Stimulated activated CD8-positive, alpha-beta memory T cell treated with anti-CD3 and anti-CD28 coated beads, Interleukin-7, amount 100 ng/mL, for 48 hours (primary cell): ENCODE measurements at places on chromosomes 6 and 20.
A peak's percentile ranks its signal among the peaks of the same experiment; 100 is the strongest.

DNA sequence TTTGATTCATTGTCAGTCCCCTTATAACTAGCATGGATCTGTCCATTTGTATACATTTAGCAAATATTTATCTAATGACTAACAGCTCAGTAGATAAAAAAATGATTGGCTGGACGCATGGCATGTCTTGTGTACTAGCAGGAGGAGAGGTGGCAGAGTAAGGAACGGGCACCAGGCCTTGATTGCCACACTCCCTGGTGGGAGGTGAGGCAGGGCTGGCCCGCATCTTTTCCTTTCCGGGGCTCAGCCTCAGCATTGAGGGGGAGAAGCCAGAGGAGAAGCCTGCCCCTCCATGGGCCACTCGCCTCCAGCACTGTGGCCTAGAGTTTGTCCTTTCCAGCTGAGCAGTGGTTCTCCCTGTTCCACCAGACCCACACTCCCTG lies 84.9 kb upstream of the TMEM181 start:
- DNase-seq: no peak

DNA sequence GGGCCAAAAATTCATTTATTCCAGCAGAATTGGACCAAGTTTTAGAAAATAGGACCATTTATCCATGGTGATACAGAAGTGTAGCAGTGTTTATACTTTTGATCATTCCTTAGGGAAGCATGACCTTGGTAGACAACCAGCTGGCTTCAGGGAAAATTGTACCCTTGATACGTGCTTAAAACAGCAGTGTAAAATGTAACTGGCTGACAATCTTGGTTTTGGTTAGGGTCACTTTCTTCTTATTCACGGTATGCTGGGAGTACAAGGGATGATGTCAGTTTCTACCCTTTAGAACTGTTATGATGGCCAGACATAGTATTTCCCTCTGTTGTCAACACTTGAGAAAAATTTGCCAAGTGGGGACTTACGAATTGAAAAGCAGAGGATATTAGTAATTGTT lies 157.1 kb downstream of the BCKDHB start:
- no peak for DNase-seq

DNA sequence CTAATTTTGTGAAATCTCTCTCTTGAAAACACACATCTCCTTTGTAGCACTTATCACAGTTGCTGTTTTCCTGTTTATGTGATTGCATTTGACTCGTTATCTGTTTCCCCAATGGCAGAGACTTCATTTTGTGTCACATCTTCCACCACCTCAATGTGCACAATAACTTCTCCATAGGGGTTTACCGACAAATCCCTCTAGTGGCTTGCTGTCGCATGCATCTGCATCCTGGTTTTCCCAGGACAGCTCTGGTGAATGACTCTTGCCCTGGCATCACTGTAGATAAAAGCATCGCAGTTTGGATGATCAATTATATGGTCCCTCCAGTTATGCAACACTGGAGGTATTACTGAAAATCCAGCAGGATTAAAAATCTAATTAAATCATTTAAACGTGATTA lies 206.5 kb upstream of the BTBD3 start:
- DNase-seq: no peak

DNA sequence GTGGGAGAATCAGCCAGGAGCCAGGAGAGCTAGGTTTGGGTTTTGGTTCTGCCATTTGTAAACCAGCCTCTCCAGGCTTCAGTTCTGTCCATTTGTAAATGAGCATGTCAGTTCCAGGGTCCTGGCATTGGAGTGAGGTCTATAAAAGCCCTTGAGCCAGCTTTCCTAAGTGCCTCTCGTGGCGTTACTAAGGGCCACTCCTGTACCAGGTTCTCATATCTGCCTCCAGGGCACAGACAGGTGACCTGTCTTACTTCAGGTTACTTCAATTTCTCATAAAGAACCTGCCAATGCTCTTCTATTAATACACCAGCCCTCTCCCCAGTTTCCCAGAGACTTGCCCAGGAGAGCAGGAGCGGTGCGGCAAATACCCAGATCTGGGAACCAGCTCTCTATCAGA lies 101.9 kb downstream of the VEGFA start:
- no peak for DNase-seq

- DNase-seq: no peak
These were observed 1.4 kb downstream of the GFOD1 start for GRCh38 chr6:13485923-13486562.

- DNase-seq: no peak
These were observed 3.9 kb downstream of the ZMYND8 start for GRCh38 chr20:47352332-47353238.

- DNase-seq: no peak
These were observed 14.8 kb upstream of the CST1 start for GRCh38 chr20:23765578-23765977.

DNA sequence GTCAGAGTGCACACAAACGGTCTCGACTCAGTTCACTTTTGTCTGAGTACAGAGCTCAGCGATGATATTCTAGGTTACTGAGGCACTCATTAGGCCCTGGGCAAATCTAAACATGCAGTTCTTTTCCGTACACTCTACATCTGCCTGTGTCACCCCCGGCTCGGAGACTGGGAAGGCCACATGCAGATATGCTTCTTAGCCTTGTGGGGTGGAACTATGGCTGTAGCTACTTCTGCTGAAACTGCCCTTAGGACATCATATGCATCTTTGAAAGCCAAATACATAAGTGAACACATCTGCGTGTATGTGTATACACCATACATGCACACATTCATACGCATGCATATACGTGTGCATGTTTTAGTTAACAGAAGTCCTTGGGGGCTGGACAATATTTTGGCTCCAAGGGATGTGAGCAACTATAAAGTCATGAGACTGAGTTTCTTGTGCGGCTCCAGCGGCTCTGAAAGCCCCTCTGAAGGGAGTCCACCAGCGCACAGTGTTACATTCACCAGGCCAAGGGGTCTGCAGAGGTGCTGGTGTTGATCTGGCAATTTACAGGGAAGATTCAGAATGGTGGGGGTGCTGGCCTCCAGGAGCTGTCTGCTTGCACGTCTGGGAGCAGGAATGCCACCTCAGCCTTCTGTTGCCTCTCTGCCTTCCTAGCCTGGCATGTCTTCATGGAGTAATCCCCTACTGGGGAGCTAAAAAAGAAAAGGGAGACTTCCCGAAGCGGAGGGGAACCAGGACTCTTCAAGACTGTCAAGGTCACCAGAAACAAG lies 31.6 kb downstream of the PSMG4 start:
- no peak for DNase-seq

- DNase-seq: no peak
These were observed 15.4 kb upstream of the IL22RA2 start for GRCh38 chr6:137188855-137189254.

- no peak for DNase-seq
These were observed 413.9 kb upstream of the JARID2 start for GRCh38 chr6:14831937-14832336.

- no peak for DNase-seq
These were observed 23.6 kb upstream of the HLA-E start for GRCh38 chr6:30465595-30466306.

GRCh38 chr20:62728781-62729300 lies 20.2 kb downstream of the NTSR1 start:
- no peak for DNase-seq

GRCh38 chr20:50085481-50086365 lies 27.2 kb downstream of the UBE2V1 start:
- no peak for DNase-seq

DNA sequence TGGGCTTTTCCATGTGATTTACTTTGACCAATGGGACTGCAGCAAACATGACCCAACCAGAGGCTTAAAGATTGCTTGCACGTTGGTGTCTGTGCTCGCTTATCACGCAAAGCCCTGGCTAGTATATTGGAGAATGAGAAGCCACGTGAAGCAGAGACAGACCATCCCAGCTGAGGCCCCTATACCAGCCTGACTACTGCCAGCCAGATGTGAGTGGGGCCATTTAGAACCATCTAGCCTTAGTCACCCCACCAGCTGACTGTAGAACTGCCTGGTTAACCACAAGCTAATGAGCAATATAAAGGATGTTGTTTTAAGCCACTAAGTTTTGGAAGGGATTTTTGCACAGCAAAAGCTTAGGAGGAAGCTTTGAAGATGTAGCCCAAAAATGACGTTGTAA lies 74.5 kb downstream of the MACROD2 start:
- no peak for DNase-seq

DNA sequence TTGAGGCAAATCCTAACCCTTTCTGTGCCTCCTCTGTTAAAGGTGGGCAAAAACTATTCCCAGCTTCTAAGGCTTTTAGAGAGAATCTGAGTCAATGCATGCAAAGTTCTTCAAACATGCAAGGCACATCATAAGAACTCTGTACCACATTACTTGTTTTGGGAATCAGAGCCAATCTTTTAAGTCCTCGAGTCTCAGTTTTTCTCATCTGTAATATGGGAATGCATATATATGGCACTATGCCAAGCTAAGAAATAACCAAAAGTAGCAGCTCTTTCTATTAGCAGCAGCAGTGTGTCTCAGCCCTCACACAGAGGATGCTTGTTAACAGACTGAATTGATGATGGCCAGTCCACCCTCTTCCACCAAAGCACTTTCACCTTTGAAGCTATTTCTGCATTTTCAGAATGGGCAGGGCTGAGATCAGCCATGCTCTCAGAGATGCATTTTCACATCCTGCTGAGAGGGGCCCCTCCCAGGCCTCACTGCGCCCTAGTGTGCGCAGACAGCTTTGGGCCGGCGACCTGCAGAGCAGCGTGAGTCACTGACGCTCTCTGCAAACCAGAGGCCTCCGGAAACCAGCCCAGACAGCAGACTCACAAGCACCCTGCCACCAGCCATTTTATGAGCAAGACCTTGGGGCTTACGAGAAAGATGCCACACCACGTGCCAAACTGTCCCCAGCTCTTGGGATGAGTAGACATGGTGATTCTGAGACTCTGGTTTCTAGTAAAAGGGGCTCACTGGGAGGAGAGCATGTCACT lies 138.0 kb downstream of the NFATC2 start:
- DNase-seq: peak; percentile 77

- no peak for DNase-seq
These were observed 39.0 kb downstream of the ADGRF4 start for GRCh38 chr6:47737406-47737805.

DNA sequence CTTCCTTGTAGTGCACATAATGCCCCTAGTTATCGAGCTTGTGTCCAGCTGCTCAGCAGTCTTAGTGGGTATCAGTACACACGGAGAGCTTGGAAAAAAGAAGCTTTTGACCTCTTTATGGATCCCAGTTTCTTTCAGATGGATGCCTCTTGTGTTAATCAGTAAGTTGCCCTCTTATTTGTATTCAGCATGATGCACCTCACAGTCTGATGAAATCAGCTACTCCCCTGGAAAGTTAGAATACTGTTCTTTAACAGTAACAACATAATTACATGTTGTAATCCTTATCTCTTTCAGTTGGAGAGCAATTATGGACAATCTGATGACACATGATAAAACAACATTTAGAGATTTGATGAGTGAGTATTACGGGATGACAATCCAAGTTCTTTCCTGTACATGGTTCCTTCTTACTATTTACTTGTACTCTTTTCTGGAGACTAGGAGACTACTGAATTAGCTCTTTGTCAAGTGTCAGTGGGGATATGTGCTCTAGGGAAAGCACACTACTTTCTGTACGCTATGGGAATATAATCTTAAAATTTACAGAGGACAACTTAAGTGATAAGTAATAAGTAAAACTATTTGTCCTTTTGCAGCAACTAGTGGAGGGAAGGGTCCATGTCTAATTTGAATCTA lies 39.1 kb downstream of the PGM3 start:
- no peak for DNase-seq

DNA sequence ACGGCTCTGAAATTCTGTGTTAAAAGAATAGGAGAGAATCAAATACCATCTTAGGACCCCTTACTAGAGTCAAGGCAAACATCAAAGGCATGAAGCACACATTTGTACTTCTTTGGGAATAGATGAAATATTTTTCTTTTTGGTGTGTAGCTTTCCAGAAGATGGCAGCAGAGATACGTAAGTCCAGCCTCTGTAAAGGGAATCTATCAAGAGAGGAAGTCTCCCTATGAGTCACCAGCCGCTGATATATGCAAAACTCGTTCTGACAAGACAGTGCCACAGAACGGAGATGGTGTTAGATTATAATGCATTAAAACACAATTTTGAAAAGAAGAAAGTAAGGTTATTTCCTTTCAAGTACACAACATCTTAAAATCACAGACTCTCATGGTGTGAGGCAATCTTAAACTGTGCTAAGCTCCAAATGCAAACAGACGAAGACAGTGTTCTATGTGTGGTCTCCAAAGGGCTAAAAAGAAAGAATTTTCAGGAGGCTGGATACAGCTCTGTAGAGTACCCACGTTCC lies 120.0 kb upstream of the AGPAT4 start:
- DNase-seq: no peak

GRCh38 chr20:10177326-10177725 lies 41.3 kb upstream of the SNAP25 start:
- no peak for DNase-seq

DNA sequence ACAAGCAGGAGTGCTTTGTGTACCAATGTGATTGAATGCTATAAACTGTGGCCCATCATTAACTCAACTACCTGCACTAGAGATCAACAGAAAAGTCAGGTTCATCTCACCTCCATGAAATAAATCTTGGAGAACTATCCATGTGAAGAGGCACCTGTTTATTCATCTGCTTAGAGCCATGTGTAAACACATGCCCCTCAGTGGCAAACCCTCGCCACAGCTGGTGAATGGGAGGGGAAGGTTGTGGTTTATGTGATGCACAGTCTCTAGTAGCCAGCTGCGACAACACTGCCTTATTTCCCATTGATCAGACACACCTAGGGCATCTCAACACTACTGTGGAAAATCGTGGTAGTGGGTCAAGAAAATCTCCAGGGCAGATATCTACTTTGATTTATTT lies 640.2 kb downstream of the PTPRT start:
- DNase-seq: no peak

- no peak for DNase-seq
These were observed 46.2 kb downstream of the LRRN4 start for GRCh38 chr20:6007529-6008103.

DNA sequence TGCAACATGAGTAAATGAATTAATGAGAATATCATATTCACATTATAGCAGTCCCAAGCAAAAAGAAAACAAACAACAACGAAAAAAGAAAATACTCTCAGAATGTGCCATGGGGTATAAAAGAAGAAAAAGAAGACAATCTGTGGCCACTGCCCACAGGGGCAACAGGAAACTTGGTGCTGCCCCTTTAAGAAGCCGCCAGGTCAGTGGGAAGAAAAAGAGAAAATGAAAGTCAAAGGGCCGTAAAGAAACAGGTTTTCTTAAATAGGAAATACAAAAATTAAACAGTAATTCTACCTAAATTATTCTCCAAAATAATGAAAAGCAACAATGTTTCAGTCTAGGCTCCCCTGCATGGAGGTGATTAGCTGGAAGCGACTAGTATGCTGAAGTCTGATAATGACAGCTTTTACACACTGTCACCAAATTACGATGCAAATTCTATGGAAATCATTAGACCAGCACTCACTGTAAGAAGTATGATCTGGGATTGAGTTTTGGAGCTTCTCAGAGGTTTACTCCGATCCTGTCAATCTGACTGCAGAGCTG lies 23.6 kb downstream of the GMDS start:
- no peak for DNase-seq

- DNase-seq: no peak
These were observed 147.8 kb downstream of the PHACTR3 start for GRCh38 chr20:59752101-59752586.
